ENCODE measurements at places on chromosomes 5 and 9.

GRCh38 chr9:97543561-97543960 is 42.1 kb downstream of the TMOD1 start:
- DNase-seq, result no peak

GRCh38 chr9:32500768-32501167 is 25.2 kb downstream of the RIGI start:
- no peak for DNase-seq

DNA sequence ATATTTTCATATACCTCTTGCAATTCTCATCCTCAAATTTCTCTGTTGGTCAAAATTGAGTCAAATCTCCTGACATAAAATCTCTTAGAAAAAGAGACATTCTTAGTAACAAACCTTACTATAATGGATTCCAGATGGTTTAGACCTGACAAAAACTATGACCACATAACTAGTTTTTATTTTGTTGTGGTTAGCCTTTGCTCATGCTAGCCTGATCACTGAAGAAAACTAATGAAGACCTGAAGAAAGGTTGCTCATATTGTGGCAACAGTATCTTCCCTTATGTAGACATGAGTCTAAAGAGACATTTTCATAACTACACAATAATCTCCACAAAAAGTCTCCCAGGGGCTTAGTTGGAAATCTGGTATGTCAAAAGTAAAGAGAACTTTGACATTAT is 274.1 kb upstream of the TMEM161B start:
- no peak for DNase-seq

GRCh38 chr5:78638973-78639669 is 9.5 kb downstream of the LHFPL2 start:
- DNase-seq, result no peak

DNA sequence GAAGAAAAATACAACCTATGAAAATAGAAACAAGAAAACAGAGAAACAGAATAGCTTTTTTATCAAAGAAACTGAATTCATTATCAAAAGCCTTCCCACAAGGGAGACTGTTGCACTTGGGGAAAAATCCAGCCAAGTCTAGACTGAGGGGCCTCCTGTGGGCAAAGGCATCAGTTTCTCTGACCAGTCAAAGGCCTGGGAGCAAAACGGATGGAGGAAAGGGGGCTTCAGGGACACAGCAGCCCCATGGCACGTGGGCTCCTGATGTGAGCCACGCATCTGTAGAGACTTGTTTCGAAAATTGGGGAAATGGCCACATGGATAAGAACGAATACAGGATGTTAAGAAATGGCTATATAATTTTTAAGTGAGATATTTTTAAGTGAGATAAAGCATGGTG is 21.1 kb downstream of the ZDHHC11B start:
- no peak for DNase-seq

GRCh38 chr5:75265731-75266130 is 29.1 kb upstream of the ANKRD31 start:
- peak; percentile 52 for DNase-seq

GRCh38 chr9:111482694-111483438 is 1.3 kb downstream of the ECPAS start:
- DNase-seq, result peak; percentile 62

DNA sequence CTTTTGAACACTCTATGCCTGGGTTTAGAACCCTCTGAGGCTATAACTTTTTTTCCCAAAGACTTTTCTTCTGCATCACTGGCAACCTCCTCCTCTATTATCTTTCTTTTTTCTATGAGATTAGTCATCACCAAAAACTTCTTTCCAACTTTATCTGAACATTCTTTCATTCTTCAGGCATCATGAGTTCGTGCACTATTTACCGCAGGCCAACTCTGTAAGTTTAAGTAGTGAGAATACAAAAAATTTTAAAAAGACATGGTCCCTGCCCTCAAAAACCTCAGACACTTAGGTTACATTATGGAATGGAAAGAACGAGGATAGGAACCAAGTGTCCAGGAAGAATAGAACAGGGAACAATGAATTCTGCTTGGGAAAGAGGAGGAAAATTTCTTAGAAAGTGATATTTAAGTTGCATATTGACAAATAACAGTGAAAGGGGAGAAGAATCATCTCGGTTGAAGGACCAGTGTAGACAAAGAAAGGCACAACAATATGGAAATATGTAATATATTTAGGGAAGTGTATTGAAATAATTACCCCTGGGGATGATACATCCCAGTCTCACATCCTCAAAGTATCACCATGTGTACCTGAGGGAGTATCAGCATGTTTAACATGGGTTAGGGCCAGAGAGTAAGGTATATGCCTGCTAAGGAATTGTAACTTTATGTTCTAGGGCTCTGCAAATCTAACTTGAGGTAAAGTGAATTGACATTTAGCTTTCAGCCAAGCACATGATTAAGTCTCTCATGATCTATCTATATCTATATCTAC is 196.5 kb upstream of the NREP start:
- peak; percentile 84 for DNase-seq

GRCh38 chr9:97348871-97349270 is 41.4 kb downstream of the CCDC180 start:
- no peak for DNase-seq
